A172 (cell line): ENCODE measurements at places on chromosomes 16 and 17. TPM values are rescaled to one million over a fixed set of nuclear protein-coding genes. Genes with fewer than 3 reads are reported as not detected.

DNA sequence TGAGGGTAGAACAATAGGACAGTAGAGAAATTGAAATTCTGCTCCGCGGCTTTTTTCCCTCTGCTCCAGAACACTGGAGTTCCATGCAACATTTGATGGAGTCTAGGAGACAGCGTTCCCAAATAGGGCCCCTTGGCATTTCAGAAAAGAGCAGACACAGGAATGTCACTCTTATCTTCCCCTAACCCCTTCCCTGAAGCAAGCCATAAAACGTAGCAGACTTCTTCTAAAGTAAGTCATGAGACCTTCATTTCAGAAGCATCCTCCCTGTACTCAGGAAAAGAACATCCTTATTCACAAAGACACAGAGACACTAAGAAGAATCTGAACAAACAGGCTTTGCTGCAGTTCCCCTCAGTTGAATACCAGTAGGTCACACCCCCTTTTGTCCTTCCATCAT lies 296.1 kb upstream of the SOX9 start:
- no peak for DNase-seq

LPO gene
- total RNA-seq: not detected in 2 replicates

CIBAR2 gene
- total RNA-seq: 1.2 TPM in 1 of 2 replicates, not detected in the other

ARMC7 gene
- total RNA-seq: 3.2 and 6.0 TPM in 2 replicates

DNA sequence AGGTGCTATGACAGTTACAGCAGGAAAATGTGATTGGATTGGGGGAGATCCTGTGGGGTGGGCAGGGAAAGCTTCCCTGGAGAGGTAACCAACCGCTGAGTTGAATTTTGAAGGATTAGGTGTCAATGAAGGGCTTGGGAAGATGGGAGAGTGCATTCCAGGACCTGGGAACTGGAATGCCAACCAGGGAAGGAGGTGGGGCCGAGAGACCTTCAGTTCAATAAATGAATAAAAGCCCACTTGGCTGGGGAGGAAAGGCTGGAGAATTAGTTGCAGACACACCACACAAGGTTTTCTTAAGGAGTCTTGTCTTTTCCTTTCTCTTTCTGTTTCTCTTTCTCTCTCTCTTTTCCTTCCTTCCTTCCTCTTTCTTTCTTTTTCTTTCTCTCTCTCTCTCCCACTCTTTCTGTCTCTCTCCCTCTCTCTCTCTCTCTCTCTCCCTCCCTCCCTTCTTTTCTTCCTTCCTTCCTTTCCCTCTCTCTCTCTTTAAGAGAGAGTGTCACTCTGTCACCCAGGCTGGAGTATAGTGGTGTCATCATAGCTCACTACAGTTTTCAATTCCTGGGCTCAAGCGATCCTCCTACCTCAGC lies 3.3 kb downstream of the USP43 start:
- DNase-seq: no peak

OR1F1 gene
- not detected in 2 replicates for total RNA-seq

DNA sequence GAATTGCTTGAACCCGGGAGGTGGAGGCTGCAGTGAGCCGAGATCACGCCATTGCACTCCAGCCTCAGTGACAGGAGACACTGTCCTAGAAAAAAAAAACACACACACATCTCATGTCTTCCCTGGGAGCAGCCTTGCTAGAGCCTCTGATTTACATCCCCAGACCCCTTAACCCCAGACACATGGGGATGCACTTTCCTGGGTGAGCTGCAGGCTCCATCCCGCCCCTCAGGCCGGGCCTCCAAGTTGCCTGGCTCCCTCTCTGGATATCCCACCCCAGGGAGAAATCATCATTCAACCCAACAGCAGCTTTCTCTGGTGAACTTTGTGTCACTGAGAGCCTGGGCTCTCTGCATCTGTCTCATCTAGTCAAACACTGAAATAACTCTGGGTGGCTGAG lies 21.5 kb downstream of the SRL start:
- no peak for DNase-seq
